ENCODE measurements at places on chromosomes 7 and 10.
A peak's percentile ranks its signal among the peaks of the same experiment; 100 is the strongest.

GRCh38 chr7:141666071-141666470 lies 35.9 kb downstream of the DENND11 start:
- no peak for DNase-seq

- no peak for DNase-seq
Measured at GRCh38 chr7:81410471-81411117, 359.3 kb downstream of the HGF start.

- DNase-seq: no peak
Measured at GRCh38 chr10:73950155-73950948, 39.4 kb downstream of the PLAU start.

DNA sequence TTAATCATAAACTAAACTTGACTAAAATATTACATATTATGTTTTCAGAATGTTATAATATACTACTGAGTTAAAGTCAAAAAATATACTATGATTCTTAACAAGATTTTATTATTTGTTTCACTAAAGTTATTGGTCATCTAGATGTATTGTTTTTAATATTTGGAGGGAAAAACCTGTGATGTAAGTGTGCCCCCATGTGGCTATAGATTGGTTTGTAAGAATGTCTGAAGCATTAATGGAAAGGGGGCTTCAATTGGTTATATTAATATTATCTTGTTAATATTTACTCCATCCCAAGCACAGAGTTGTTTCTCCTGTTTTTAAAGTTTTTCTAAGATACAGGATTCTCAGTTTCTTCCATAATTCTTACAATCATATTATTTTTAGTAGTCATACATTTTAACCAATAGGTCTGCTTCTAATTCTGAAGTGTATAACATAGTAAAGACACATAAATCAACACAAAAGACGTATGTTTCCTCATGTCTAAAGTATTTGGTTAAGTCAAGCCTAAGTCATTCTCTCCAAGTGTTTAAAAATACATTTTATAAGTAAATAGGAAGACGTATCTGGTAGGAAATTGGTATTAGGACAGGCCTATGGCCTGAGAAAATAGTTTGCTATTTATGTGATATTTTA lies 58.0 kb downstream of the GNAT3 start:
- no peak for DNase-seq

- DNase-seq: no peak
Measured at GRCh38 chr7:255721-256361, 34.1 kb upstream of the FOXL3 start.

GRCh38 chr10:90481326-90481923 lies 376.4 kb downstream of the HTR7 start:
- no peak for DNase-seq

DNA sequence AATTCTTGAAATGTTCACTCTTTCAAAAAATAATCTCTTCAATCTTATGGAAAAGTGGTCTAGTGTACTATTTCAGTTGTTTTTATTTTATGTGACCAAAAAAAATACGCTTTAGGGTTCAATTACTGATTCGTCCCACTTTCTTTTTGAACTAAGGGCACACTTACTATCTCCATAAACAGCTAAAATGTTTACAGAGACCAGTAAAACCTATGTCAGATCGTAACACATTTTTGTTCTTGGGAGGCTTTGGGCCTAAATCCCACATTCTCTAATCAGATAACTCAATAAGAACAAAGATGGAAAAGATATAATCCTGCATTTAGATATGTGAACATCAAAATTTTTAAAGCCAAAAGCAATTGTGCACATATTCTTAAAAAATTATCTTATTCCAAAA lies 29.8 kb upstream of the EPC1 start:
- DNase-seq: no peak

- peak; percentile 13 for DNase-seq
Measured at GRCh38 chr10:29689001-29689400, 54.2 kb upstream of the SVIL start.

DNA sequence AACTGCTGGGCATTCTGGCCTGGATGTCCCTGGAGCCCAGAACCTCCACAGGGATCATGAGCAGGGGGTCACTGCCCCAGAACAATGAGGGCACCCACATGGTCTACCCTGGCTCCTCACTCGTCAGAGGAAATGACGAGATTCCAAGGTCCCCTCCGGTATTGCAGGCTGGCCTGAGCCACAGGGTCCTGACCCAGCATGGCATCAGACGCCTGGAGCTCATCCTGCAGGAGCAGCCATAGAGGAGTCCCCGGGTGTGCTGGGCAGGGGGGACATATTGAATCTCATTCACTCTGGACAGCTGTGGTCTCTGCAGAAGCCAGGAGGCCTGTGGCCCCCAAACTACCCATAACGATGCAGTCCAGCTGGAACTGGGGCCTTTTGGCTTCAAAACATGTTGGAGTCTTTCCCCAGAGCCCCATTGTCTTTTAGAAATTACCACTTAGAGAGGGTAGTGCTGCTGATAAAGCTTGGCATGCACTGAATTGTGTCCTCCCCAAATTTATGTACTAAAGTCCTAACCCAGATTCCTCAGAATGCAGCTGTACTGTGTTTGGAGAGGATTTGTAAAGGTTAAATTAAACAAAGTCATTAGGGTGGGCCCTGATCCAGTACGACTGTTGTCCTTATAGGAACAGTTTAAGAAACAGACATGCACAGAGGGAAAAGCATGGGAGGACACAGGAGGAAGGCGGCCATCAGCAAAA lies 27.7 kb downstream of the ANXA8 start:
- DNase-seq: no peak

- DNase-seq: no peak
Measured at GRCh38 chr10:21715531-21716195, 181.6 kb downstream of the MLLT10 start.

DNA sequence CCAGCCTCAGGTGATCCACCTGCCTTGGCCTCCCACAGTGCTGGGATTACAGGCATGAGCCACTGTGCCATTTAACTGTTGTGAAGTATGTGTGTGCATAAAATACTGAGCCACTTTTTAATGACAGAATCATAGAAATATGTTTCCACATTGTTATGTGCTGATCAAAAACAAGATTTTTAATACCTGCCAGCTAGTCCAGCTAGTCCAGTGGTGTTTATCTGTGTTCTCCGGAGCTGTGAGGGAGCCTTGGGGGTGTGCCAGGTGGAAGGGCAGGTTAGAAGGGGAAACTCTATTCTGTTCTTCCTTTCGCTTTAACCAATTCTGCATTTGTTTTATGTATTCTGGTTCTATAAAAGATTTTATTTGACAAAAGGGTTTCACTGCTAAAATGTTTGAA lies 7.0 kb downstream of the FAM221A start:
- no peak for DNase-seq
